Activated B cell treated with CpG ODN at 0.5 μM for 24 hours (primary cell): ENCODE measurements at places on chromosomes 5 and 9.

DNA sequence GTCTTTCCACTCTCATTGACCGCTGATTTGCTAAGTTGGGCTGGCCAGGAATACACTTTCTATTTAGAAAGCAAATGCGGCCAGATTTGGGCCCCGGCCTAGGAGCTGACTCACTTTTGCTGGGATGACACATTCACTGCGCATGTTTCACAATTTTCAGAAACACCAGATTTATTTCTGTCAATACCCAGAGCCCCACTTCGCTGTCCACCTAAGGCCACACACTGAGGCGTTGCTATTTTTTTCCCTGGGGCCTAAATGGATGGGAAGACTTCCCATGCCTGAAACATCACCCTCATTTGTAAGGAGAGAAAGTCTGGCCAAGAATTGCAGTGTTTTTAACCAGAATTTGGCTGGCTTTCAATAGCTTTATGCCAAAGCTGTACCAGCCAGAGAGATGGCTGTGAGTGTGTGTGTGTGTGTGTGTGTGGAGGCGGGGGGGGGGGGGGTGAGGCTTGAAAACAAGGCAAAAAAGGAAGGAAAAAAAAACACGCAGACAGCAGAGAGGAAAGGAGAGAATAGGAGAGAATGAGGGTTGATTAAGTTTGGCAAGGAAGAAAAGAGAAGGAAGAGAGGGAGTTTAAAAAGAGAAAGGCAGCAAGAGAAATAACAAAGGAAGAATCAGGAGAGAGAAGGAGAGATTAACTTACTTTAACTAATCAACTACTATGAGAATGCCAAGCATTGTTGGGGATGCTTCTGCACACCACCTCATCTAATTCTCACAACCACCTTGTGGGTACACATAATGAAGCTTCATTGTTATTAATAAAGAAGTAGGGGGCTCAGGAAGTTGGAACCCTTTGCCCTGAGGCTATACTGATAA lies 261.4 kb upstream of the KLF4 start:
- DNase-seq: no peak

DNA sequence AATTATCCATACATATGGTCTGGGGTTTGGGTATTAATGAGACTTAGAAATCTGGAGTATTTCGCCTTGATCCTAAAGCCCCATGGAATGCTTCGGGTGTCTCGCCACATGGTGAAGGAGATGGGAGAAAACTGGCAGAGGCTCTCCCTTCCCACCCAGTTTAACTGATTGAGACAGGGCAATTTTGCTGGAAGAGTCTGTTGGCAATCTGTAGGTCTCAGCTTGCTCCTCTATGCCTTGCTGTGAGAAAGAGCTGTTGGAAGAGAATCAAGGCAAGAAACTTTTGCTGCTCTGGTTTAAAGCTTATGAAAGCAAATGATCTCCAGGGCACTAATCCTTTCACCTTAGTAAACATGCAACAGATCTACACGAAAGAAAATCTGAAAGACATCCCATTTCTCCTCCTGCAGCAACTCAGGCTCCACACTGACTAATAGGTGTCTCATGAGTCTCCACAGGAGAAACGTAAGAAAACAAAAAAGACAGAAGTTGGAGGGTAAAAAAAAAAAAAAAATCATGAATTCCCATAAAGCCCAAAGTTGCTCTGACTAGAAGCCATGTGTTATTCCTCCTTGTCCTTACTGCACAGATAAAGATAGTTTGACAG lies 369.9 kb downstream of the EFNA5 start:
- DNase-seq: no peak

DNA sequence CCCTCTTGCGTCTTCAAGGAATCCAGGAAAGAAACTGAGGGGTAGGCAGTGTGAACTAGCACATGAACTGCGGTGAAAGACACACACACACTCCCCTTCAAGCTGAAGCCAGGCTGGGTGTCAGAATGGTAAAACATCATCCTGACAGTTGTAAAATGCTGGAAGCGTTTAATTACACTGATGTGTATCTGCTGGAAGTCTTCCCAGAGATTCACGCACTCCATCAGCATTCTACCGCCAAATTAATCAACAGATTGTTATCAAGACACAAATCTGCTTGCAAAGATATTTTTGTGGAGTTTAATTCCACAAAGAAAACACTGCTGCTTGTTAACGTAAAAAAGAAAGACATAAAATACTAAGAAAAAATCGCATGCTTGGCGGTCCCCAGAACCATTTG lies 241.0 kb upstream of the NFIL3 start:
- no peak for DNase-seq

- DNase-seq: peak; percentile 7
Measured at GRCh38 chr9:89873801-89874200, 269.0 kb downstream of the GADD45G start.
